ENCODE measurements at places on chromosomes 5 and 9.

DNA sequence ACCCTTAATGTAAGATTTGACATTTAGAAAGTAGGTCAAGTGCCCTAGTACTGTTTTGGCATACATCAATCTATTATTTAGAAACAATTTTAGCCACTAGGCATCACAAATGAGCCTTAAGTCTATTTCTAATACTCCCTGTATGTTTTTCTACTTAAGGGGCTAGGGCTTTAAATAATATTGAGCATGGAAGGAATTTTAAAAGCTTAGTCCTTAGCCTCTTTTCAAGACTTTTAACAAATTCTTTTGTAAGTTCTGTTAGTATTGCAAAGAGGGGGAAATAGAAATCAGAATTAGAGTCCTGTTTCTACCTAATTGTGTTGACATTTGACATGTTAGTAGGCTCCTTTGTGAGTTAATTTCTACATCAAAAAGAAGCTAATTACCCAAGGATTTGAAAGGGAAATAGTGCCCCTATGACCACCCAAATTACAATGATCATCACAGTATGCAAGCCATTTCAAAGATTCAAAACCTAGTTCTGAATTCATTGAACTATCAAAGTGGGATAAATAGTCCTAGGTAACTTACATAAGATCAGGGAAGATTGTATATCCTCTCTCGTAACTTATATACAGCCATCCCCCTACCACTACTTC is 647.8 kb upstream of the ACO1 start:
- DNase-seq: no peak

DNA sequence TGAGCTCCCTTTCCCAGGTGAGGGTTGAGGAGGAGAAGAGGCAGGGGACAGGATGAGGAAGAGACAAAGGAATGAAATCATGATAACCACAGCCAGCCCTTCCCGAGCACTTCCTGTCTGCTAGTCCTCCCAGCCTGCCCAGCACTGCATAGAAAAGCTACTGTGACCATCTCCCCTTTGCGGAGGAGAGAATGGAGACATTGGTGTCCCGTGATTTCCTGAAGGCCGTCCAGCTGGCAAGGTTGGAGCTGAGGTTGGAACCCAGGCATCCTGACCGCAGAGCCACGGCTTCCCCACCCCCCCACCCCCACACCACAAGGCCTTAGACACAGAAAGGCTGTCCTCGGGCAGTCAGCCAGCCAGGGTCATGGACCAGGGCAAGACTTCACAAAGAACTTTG is 131.1 kb upstream of the ICE1 start:
- no peak for DNase-seq

DNA sequence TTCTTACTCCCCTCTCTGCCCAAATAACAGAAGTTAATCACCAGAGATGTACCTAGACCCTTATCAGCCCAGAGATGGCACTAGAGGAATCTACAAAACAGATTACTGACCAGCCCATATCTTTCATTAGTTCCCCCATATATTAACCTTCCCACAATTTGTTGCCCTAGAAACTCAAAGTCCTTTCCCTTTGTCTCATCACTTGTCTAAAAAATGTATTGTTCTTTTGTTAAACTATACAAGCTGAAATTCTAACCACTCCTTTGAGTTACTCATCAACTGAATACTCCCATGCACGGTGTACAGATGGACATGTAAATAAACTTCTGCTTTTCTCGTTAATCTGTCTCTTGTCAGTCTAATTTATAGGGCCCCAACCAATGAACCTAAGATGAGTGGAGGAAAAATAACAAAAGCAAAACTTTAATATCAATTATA is 130.9 kb downstream of the CCDC192 start:
- DNase-seq: no peak

DNA sequence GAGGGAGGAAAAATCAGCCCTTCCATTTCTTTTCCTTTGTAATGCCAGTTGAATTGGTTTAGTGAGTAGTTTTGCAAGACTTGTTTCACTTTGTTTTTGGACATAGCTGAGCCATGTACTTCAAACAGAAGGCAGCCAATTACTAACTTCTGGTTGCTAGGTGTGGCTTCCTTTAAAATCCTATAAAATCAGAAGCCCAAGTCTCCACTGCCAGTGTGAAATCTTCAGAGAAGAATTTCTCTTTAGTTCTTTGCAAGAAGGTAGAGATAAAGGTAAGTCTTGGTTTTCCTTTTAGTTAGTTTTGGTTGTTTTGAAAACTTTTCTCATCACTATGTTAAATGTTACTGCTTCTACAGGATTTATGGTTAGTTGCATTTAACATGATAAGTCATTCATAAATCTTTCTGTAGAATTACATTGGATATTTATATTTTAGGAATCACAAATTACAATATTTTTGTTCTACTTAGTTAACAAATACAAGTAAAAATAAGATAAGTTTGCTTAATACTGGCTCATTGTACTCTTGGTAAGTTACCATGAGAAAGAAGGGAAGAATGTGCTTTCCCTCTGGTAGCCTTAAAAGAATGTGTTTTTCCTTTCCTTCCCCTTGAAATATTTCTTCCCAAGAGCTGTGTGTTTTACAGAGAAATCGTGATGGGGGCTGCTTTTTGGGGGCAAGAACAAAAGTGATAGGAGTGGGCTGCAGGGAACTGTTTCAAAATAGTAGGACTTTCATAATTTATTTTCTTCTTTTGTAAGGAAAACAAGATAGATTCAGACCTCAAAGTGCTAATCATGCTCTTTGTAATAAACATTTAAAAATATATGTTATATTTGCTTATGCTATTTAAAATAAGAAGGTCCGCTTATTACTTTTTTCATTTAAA is at the start of gene ANXA1:
Gene ANXA1, plus strand, starts transcription at position 213 of the 890 bp plus-strand sequence. CDS start 6,671 bp downstream, outside the sequence.
- no peak for DNase-seq

DNA sequence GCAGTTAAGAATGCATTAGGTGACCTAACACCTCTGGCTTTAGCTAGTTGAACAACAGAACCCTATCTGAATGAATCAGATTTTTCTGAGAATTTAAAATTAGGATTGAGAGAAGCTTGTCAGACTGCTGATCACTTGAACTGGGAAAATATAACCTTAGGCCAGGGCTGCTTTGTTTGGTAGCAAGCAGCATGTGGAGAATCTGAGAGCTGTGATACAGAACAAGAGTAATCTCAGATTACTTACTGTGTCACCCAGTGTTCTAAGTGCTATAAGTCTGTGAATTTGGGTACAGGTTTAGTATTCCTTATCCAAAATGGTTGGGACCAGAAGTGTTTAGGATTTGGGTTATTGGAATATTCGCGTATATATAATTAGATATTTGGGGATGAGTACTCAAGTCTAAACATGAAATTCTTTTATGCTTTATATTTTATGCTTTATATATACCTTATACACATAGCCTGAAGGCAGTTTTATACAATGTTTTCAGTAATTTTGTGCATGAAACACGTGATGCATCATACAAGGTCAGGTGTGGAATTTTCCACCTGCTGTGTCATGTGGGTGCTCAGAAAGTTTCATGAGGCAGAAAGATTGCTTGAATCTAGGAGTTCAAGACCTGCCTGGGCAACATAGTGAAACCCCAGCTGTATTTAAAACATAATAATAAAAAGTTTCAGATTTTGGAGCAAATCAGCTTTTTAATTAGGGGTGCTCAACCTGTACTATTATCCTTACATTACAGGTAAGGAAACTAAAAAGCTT is 8.3 kb upstream of the CHD1 start:
- no peak for DNase-seq

DNA sequence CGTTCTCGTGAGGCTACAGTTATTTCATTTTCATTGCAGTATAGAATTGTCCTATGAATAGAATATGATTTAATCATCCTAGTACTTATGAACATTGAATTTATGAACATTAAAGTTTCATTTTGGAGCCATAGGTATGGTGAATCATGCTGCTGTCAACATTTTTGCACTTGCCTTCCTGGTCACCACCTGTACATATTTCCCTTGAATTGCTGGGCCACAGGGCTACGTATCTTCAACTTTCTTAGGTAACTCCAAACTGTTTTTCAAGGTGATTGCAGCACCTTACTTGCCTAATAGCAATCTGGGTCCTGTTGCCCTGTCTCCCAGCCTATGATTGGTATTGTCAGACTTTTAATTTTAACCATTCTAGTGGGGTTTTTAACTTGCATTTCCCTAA is 6.5 kb upstream of the RNF145 start:
- no peak for DNase-seq

DNA sequence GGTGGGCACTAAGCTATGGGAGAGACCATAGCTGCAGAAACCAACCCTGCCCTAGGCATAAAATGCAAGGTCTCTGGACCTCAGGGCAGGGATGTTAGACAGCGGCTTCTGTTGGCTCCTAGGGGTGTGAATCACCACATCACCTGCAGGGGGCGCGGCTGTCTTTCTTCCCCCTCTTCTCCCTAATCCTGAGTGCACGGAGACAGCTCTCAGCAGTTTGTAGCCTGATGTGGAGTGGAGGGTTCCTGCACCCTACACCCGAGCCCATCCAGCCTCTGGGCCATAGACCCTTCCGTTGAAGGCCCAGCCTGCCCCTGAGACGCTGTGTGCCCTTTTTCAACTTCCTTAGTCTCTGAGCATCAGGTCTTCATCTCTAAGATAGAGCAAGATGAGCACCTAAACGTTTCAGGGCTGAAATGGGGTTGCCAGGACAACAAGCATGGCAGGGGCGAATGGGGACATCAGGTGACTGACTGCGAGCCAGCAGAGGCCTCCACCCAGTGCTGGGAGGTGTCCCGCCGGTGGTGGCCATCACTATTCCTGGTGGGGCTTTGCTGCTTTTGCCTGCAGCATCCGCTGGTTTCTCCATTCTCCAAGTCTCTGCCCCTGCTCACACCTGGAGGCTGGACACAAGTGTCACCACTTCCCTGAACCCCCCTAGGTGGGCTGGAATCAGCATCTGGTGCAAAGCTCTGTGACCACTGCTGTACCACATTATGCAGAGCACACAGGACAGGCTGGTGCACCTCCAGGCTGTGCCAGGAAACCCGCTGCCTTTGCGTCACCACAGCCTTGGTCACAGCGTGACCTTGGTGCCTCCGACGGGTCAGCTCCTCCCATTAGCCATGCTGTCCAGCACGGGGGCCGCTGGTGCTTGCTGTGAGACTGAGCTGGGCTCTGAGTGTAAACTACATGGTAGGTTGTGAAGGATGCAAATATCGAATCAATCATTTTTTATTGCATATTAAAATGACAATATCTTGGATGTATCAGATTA is 2.5 kb upstream of the SEC16A start:
- DNase-seq: no peak

DNA sequence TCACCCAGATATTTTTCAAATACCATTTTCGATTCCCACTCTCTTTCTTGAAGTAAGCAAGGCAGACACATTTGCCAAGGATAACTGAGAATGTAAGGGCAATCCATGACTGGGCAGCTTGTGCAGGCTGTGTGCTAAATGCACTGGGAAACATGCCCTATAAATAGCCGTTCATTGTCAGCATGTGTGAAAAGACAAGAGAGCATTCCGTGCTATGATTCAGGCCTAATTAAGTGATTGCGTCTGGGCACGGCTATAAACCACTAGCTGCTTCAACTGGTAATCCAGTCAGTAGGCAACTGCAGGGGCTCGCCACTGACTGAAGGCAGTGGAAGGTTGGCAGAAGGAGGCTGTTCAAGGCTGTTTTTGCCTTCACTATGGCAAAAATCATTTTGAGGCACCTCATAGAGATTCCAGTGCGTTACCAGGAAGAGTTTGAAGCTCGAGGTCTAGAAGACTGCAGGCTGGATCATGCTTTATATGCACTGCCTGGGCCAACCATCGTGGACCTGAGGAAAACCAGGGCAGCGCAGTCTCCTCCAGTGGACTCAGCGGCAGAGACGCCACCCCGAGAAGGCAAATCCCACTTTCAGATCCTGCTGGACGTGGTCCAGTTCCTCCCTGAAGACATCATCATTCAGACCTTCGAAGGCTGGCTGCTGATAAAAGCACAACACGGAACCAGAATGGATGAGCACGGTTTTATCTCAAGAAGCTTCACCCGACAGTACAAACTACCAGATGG is at the start of gene HSPB3:
Gene HSPB3, plus strand, starts transcription at position 287 of the 745 bp plus-strand sequence. Its CDS starts 91 bp downstream, at position 378.
- DNase-seq: no peak

DNA sequence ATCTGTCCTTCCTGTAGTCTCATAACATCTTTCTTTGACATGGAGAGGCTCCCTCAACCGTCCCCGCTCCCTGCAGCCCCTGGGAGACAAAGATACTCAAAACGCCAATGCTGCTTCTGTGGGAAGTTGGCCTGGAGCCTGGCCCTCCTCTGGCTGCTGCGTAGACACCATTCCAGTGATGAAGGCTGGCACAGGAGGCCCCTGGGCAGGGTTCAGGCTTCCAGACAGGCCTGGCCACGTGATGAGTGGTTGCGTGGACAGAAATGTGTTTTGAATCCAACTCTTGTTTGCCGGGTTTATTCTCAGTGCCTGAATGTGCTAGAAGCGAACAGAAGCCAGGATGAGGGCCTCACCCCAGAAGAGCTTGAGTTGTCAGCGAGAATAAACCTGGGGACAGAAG is 43.2 kb upstream of the NKX2-5 start:
- no peak for DNase-seq

DNA sequence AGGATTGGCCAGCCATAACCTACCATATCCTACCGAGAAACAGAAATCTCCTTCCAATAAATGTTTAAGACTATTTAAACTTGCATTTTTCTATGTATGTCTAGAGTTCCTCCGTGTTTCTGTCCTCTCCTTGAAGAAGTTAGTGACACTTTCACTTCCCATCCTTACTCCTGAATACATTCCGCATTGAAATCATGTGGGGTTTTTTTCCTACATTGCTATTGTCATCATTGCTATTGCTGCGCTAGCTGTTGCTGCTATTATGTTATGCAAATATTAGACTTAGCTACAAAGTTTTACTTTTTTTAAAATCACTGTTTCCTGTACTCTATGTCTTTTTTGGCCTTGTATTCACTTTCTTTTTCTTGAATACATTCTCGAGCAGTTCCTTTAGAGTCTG is 83.3 kb upstream of the NEK6 start:
- no peak for DNase-seq

DNA sequence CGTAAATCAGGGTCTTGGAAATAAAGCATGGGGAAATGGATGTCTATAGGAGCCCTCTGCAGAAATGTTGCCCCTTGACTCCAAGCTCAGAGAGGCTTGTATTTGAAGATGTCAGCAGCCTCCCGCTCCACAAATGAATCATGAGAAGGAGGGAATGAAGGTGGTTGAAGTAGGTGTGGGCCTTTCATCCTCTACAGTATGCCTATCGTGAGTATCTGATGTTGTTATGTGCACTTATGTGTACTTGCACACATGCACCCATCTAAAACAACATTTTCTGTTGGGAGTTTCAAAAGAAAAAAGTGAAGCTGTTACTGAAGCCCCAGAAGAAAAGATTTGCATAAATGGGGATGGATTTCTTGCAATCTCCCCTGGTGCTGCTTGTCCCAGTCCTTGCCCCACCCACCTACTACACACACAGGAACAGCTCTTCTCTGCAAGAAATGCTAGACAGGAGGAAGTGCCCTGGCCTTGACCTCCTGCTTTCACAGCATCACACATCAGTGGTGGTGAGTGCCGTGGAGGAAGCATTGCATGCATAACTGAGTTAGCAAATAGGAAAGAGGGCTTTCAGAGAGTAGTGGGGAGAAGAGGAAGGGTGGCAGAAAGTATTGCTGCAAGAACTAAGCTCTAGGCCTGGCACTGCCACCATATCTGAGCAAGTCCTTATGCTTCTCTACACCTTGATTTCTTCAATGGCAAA is 156.1 kb downstream of the SNX18 start:
- DNase-seq: no peak

GRCh38 chr5:95818181-95819147 is 4.1 kb downstream of the GLRX start:
- DNase-seq: no peak

GRCh38 chr5:179668391-179668790 is 12.4 kb downstream of the CBY3 start:
- DNase-seq: no peak
